Stimulated activated CD8-positive, alpha-beta memory T cell treated with anti-CD3 and anti-CD28 coated beads, Interleukin-15, amount 100 ng/mL, for 48 hours (primary cell): ENCODE measurements at places on chromosomes 7 and 10.

- no peak for DNase-seq
Observed at GRCh38 chr7:139767561-139767982, 10.2 kb downstream of the HIPK2 start.

- no peak for DNase-seq
Observed at GRCh38 chr10:103781329-103782061, 73.9 kb downstream of the SH3PXD2A start.

DNA sequence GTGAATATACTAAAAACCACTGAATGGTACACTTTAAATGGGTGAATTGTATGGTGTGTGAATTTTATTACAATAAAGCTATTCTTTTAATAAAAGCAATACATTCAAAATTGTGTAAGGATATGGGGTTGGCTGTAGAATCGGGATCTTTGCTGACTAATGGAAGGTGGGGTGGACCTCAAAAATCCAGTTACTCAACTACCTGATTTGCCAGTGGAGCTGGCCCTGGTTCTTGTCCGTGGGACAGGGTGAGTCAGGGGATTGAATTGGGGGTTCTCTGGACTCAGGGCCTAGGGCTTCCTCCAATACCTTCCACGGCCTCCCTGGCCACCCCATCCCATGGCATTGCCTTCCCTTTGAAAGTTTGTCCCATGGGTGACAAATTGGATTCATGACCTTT, 13.5 kb upstream of the RABGEF1 start:
- DNase-seq = no peak

DNA sequence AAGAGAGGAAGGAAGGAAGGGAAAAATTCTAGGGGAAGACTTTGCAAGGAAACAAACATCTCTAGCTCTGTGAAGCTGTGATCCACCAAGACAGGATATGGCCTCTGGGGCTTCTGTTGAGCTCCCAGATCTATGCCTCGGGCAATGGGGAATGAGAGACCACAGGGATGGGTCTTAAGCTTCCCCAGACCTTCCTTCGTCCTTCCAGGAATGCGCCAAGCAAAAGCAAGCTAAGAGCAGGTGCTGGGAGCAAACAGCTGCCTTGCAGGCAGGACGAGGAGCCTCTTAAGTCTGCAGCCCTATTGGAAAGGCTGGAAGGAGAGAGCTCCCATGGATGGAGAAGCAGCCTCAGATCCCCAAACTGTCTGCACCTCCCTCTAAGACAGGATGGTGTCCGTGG, 21.9 kb upstream of the ELN start:
- DNase-seq = no peak

DNA sequence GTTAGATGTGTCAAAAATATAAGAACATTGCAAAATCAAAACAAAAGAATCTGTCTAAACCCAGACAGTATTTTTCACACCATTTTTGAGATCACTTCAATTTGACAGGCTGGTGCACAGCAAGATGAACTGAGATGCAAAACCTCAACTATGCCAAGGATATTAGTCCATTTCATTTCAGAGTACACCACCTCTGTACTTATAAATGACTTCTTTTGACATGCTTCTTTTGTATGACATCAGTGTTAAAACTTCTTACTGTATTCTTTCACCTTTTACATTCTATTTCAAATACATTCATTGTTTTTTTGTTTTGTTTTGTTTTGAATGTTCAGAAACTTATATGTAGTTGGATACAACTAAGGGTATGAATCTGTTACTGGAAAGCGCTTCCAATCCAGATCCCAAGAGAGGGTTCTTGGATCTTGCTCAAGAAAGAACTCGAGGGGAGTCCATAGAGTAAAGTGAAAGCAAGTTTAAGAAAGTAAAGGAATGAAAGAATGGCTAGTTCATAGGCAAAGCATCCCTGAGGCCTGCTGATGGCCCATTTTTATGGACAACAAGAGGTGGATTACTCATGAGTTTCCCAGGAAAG, 23.5 kb upstream of the GPR141 start:
- no peak for DNase-seq

DNA sequence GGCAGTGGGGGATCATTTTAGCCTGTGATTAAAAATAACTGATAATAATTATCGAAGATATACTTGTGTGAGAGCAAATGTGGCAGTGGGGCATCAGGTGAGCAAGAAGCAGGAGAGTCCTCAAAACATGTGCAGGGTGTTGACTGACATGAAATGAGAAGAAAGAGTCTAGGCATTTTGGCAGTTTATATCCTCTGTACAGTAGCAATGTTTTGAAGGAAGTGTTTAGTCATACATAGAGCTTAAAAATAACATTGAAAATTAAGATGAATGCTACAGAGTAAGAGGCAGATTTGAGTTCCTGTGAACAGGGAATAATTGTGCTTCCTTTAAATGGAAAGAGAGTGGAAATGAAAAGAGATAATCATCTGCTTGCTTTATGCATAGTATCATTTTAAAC, 47.4 kb downstream of the VPS50 start:
- DNase-seq = no peak

- DNase-seq = no peak
Observed at GRCh38 chr7:23721456-23721855, 11.4 kb downstream of the STK31 start.

DNA sequence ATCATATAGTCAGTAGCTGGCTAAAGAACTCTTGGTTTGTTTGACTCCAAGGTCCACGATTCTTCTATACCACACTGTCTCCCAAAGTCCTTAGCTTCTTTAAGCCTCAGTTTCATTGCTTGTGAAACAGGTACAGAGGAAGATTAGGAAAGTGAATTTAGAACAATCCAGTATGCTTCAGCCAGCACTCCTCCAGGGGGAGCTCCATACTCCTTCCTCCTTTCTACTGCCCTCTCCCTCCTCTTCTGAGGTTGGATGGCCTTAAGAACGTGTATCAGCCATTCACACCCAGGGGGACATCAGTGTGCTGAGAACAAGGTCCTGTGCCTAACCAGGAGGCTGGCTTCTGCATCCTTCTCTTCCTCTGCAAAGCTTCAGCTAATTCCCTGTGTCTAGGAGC, 54.8 kb upstream of the CALD1 start:
- no peak for DNase-seq

- DNase-seq = no peak
Observed at GRCh38 chr10:11083051-11083450, 65.4 kb downstream of the CELF2 start.

GRCh38 chr7:2583798-2584580, 25.2 kb downstream of the IQCE start:
- no peak for DNase-seq
